ENCODE measurements at places on chromosomes 11 and 22.
A peak's percentile ranks its signal among the peaks of the same experiment; 100 is the strongest.

DNA sequence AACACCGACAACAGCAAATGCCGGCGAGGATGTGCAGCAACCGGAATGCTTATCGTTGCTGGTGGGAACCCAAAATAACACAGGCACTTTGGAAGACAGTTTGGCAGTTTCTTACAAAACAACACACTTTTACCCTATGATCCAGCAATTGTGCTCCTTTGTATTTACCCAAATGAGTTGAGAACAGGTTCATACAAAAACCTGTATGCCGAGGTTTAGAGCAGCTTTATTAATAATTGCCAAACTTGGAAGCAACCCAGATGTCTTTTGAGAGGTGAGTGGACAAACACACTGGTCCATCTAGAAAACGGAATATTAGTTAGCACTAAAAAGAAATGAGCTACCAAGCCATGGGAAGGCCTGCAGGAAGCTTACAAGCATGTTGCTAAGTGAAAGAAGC lies 118.9 kb downstream of the CTTN start:
- DNase-seq, result no peak

- DNase-seq, result no peak
Measured at GRCh38 chr22:45491841-45492240, 10.8 kb upstream of the FBLN1 start.

GRCh38 chr22:41687901-41688364 lies 734 bp downstream of the SNU13 start:
- DNase-seq, result no peak

DNA sequence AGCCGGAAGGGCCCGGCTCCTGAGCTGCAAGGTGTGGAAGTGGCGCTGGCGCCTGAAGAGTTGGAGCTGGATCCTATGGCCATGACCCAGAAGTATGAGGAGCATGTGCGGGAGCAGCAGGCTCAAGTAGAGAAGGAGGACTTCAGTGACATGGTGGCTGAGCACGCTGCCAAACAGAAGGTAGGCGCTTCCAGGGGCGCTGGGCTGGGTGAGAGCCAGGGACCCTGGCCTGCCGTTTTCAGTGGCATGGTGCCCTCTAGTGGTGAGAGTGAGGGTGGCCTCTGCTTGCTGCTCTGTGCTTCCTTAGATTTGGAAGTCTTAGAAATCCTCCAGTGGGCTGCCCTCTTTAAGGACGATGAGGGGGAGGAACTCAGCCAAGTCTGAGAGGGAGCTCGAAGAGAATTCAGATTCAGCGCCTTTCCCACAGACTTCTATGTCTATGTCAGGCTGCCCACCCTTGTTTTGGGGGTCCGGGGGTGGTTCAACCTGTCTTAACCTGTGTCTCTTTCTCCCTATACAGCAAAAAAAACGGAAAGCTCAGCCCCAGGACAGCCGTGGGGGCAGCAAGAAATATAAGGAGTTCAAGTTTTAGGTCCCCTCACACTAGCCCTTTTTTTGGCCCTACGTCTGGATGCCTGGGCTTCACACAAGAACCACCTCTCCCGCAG lies 1.8 kb upstream of the PACS1 start:
- DNase-seq, result peak; percentile 3

DNA sequence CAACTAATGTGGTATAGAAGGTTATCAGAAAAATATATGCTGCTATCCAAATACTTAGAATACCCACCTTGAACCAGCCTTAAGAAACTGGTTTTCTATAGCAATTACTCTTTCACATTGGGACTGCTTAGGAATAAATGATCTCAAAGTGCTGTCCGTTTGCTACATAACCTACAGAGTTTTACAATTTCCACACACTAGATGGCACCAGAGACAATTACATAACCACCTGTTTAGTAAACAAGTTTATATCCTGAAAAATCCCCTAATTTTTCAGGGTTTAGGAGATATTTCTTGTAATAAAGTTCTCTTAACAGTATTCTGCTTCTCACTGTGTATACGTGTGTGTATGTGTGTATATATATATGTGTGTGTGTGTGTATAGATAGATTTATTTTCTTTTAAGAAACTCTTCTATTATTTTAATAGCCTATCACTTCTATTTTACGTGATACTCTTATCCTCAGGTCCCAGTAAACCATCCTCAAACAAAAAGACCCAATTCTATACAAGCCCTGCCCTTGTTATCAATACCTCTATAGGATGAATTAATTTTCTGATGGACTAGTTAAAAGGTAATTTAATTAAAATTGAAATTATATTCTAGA lies 6.7 kb upstream of the OR5I1 start:
- no peak for DNase-seq

GRCh38 chr11:130452940-130453339 lies 4.5 kb downstream of the ADAMTS15 start:
- no peak for DNase-seq

DNA sequence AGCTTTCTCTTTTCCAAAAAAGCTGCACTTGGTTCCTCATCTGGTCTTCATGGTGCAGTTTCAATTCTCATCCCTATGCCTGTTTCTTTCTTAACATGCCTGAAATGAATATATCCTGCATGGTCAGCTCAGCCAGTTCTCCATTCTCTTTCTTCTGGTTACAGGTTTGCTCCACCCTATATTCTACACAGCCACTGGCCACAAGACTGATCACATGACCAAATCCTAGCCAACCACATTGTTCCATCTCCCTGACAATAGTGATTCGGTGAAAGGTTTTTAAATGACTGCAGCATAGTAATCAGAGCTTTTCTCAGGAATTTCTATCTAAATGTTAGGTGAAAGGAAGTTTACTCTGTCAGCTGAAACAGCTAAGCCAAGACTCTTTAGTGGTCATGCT lies 891.4 kb downstream of the METTL15 start:
- DNase-seq, result no peak

GRCh38 chr11:30358536-30358935 lies 35.6 kb downstream of the ARL14EP start:
- DNase-seq, result no peak

DNA sequence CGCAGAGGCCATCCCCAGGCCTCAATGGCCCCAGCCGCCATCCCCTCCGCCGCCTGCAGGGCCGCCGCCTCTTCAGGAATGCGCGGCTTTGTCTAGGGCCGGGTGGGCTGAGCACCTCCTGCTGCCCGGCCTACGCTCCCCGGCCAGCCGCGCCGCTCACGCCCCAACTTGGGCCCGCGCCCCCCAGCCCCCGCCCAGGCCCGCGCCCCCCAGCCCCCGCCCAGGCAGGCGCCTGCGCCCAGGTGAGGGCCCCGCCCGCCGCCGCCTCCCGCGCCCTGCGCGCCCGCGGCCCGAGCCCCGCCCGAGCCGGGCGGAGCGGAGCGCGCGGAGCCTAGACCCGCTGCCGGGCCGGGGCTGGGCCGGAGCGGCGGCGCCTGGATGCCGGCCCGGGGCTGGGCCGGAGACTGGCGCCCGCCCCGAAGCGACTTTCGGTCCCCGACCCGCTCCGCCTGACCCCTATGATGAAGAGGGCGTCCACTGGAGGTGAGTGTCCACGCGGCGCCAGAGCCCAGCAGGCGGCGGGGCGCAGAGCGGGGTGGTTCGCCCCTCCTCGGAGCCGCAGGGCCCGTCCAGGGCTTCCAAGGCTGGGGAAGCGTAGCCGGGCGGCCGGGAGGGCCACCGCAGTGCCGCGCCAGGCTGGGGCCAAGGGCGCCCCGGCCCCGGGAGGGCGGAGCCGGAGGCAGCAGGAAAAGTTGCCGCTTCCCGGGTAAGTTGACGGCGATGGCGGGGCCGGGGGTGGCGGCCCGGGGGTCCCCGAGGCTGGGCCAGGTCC lies 34.3 kb upstream of the PRODH start:
- DNase-seq, result no peak

DNA sequence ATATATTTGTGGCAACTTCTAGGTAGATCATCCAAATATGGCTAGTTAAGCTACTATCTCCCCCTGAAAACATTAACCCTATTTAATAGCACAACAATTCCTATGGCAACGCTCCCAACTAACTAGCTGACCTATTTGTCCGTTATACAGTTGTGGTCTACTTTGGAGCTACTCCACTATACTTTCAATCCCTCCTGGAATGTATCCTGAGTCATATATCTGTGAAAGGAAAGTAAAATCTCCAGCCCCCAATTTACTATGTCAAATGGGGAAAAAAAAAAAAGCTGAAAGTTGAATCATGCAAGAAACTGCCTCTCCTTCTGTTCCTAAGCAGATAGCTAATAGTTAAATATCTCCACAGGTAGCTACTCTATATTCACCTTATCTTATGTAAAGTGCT lies 128.5 kb downstream of the CD44 start:
- DNase-seq, result no peak

DNA sequence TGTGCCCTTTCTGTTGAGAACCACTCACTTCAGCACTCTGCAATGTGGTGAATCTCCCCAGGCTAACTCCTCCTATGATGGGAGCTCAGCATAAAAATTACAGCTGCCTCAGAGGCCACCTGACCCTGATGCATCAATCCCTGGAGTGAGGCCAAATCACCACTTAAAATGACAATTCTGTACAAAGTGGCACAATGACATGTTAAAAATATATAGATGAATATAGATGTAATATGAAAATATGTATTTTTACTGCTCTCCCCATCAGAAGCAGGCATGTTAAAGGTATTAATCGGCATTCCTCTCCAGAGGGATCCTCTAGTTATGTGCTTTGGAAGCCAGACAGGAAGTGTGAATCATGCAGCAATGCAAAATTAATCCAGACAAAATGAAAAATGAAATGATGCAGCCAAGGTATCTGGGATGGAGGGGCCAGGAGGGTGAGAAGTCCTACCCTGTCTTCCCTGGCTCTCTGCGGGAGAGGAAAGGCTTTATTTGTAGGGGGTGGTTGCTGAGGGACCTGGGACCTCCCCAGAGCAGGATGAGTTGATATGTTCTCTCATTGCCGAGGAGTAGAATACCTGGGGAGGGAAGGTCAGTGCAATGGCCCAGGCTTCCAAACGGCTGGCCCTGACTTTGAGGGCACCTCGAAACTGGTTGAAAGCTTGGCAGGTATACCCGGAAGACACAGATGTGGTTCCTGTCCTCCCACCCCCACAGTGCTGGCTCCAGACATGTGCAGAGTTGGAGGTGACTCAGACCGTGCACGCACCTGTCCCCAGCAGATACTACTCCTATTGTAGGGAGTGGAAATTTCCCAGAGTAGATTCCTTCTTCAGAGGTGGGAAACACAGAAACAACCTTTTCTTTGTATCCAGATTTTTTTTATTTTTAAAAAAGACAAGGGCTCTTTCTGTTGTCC lies 347.9 kb upstream of the NCAM1 start:
- no peak for DNase-seq

DNA sequence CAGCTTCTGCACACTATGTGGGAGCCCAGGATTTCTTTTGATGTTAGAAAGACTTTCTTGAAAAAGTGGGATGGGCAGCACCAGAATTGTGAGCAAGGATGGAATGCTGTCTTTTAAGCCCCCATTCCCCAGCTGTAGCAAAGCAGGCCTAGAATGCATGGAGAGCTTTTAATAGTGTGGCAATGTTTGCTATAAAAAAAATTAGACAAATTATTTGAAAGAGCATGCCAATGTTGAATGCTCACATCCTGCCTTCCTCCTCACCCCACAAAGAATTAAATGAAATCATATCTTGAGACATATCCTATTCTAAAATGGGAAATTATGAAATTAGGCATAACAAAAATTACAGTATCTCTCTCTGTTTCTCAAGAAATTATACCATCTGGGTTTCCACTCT lies 154.7 kb downstream of the C11orf91 start:
- no peak for DNase-seq

DNA sequence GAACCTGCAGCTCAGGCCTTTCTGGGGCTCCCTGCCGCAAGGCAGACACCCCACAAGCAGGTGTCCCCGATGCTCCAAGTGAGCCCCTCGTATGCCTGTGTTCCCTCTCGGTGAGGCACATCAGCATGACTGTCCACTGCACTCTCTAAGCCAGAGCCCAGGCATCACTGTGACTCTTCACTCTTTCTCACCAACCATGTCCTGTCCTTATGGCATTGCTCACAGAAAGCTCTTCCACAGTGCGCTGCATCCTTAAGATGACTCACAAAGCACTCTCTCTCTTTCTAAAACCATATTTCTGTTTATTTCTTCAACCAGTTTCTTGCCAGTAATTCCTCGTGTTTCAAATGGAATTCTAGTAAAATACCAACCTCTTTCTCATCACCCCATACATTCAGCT lies 18.1 kb downstream of the GAB4 start:
- no peak for DNase-seq

DNA sequence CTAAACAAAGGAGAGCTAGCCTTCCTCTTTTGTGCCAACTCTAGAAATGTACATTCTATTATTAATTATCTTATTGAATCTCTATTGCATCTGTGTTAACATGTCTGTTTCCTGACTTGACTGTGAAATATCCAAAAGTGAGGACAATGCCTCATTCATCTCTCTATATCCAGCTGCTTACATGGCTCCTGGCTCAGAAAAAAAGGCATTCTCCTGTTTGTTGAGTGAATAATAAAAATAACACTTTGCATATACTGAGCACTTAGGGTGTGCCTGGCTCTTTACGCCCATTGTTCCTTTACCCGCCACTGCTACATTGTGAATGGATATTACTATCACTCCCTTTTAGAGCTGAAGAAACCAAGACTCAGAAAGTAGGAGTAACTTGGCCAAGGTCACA lies 19.9 kb downstream of the NRXN2 start:
- no peak for DNase-seq

DNA sequence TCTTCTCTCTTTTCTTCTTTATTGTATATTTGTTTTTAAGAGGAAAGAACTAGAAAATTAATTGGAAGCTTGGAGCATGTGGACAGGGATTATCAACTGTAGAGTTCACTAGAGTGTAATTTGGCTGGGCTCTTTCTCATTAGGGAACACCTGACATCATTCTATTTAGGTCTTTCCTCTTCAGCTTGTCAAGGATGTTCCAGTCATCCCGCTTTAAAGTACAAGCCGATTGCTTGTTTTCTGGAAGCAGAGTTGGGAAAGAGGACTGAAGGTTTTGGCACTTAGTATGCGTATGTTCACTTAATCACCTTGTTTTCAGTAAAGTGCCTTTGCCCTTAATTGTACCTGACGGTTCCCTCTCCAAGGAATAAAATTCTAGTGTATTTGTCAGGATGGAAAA lies 111.6 kb downstream of the WNT11 start:
- no peak for DNase-seq

DNA sequence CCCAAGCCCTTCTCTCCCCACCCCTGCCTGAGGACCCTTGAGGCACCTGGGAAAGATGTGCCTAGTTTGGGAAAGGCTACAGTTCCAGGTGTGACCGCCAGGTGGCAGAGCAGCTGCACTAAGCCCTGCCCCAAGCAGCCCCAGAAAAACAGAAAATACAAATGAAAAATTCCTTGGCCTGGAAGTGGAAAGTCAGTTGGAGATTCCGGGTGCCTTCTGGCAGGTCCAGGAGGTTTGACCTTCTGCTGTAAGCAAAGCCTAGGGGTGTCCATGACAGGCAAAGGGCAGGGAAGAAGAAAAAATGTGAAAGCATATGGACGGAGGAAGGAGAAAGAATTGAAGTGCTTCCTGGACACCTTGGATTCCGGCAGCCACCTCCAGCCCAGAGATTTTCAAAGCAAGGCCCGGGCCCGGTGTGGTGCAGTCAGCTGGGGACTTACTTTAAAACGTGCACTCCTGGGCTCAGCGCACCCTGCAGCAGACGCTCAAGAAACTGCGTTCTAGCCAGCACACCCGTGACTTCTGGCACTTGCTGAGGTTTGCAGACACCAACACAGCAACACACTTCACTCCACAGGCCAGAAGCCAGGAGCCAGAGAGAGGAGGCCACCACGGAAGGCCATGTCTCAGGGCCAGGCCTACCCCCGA lies 37.3 kb upstream of the SLC22A12 start:
- peak; percentile 2 for DNase-seq
